Left renal pelvis (tissue), 4 donors: ENCODE measurements at places on chromosomes 16 and 17. TPM values are rescaled to one million over a fixed set of nuclear protein-coding genes. Genes with fewer than 3 reads are reported as not detected.

DNASE1L2 gene
- polyA plus RNA-seq: 0.82 TPM

NETO2 gene
- polyA plus RNA-seq: 26.6 TPM

RTN4RL1 gene
- polyA plus RNA-seq: 2.5 TPM

ACSM3 gene
- polyA plus RNA-seq: 98.6 TPM

PLCG2 gene
- polyA plus RNA-seq: 47.3 TPM

PYCARD gene
- polyA plus RNA-seq: 8.5 TPM

ACSM5 gene
- 3.0 TPM for polyA plus RNA-seq

ITGB3 gene
- polyA plus RNA-seq: 15.9 TPM

MPV17L gene
- 8.9 TPM for polyA plus RNA-seq
